Erythroblast (primary cell): ENCODE measurements at places on chromosomes 3 and 15.

- DNase-seq = peak; percentile 55
Measured at GRCh38 chr15:90557186-90558084, 27.7 kb downstream of the CRTC3 start.

DNA sequence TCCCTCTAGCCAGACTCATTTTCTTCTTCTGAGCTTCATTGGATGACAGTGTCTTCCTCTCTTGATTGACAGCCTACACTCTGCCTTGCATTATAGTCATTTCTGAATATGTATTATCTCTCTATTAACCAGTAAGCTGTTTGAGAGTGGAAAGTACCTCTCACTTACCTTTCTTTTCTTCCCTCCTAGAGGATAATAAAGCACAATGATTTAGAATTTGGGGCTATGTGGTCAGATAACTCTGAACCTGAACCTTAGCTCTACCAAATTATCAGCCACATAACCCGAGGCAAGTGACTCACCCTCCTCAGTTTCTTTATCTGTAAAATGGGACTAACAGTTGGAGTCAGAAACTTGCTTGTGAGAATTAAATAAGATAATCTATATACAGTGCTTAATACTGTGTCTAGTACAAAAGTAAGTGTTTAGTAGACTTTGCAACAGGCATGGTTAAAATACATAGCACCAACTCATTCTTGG, 331.8 kb upstream of the TBL1XR1 start:
- no peak for DNase-seq

- DNase-seq = no peak
Measured at GRCh38 chr3:53566461-53567145, 72.2 kb downstream of the CACNA1D start.

DNA sequence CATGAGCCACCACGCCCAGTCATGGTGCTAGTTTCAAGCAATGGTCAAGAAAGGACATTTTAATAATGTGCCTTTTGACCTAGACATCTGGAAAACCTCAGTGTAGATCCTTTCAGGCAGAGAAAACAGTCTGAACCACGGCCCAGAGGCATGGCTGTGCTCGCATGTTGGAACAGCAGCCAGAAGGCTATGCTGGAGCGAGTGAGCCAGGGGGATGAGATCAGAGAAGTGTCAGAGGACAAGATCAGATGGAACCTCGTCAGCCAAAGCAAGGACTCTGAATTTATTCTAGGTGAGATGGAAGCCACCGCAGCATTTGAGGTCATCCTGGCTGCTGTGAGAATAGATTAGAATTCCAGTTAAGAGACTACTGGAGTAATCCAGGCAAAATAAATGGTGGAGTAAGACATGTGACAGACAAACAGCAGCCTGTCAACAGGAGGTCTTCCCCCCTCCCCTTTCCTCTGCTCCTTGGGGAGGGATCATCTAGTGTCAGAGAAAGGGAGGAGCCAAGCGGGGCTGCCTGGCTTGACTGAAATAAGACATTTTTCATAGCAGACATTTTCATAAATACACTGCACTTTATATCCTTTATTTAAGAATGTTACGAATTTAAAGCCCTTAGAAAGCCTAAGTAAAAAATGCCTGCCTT, 40.4 kb upstream of the ACKR4 start:
- DNase-seq = no peak

GRCh38 chr3:88028876-88029275, 29.9 kb downstream of the CGGBP1 start:
- peak; percentile 40 for DNase-seq
